Nephron progenitor cell (in vitro differentiated cells): ENCODE measurements at places on chromosomes 3 and 15.

GRCh38 chr15:85475317-85475701 lies 94.9 kb downstream of the AKAP13 start:
- DNase-seq = no peak

GRCh38 chr3:114556657-114557213 lies 262.9 kb downstream of the TIGIT start:
- no peak for DNase-seq

GRCh38 chr3:10320320-10320677 lies 613 bp downstream of the SEC13 start:
- DNase-seq = no peak

DNA sequence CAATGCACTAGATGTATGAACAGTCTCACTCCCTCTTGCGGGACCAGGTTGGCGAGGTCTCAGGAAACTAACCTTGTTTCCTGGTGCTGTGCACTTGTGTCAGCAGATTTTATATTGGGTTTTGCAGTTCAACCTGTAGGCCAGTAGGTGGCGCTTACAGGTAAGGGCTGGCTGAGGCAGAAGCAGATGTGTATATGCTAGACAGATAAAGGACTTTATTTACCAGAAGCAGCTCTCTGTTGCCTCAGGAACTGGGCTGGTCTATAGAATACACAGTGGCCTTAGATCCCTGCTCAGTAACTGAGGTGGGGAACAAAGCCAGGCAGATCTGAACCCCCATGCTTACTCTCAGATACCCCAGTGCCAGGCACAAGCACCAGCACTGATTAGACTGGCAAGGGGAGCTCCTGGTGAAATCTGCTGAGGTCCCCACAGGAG lies 296.8 kb downstream of the DOCK3 start:
- DNase-seq = peak; percentile 41

DNA sequence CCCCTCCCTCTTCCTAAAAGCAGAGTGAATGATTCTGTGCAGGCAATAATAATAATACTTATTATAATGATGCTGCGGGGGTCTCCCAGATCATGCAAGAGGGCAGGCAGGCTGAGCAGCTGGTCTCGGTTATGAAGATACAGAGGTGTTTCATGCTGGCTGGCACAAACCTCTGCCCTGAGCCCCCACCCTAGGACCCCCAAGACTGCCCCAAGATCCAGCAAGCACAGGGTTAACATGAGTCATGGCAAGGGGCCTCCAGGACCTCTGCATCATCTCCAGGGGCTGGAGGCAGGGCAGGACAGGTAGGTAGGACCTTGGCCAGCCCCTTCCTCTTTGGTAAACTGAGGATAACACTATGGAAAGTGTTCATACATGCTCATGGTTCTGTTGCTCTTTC lies 2.7 kb downstream of the MGLL start:
- DNase-seq = no peak

- no peak for DNase-seq
Observed at GRCh38 chr3:167481164-167481563, 7.3 kb upstream of the SERPINI2 start.

DNA sequence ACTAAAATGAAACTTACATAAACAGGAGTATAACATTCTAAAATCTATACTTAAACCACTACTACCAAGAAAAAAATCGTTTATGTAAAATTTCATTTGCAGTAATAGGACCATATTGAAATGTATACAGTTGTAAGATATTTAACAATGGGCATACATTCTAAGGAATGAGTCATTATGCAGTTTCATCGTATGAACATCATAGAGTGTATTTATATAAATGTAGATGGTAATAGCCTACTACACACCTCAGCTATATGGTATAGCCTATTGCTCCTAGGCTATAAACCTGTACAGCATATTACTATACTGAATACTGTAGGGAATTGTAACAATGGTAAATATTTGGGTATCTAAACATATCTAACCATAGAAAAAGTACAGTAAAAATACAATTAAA lies 79.5 kb downstream of the DPH6 start:
- DNase-seq = no peak

DNA sequence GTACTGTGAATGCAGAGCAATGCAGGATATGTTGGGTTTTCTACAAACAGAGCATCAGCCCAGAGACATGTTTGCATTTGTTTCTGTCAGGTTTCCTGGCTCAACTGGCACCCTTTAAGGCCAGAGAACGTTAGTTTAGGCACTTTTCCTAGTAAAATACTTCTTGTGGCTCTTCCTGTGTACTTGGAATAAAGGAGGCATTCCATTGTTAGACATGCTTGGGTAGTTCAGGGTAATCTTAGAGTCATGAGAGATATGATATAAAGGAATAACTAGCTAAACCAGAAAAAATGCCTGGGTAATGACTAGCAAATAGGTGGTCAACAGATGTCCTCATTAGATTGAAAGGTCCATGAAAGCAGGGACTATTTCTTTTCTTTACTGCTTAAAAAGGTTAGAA lies 60.4 kb upstream of the RBM5 start:
- no peak for DNase-seq

DNA sequence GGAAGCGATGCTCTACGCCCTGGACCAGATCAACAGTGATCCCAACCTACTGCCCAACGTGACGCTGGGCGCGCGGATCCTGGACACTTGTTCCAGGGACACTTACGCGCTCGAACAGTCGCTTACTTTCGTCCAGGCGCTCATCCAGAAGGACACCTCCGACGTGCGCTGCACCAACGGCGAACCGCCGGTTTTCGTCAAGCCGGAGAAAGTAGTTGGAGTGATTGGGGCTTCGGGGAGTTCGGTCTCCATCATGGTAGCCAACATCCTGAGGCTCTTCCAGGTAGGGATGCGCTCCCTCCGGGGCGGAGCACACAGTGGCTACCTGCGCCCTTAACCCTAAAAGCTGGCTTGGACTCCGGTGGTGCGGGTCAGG lies 698 bp downstream of the GRM7 start:
- peak; percentile 33 for DNase-seq

DNA sequence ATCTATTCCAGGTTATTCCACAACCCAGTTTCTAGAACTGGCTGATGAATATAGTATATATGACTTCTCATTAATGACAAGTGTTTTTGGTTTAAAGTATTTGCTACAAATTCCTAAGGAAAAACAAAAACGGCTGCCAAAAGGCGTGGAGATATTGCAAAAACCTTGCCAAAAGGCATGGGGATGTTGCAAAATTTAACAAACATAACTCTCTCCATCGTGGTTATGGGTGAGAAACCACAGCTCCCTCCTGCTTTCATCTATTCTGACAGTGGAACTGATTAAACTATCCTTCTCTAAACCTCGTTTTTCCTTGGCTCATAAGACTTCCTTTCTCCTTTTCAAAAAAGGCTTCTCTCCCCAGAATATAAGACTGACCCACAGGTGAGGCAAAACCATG lies 342.0 kb upstream of the PDZRN3 start:
- DNase-seq = no peak

DNA sequence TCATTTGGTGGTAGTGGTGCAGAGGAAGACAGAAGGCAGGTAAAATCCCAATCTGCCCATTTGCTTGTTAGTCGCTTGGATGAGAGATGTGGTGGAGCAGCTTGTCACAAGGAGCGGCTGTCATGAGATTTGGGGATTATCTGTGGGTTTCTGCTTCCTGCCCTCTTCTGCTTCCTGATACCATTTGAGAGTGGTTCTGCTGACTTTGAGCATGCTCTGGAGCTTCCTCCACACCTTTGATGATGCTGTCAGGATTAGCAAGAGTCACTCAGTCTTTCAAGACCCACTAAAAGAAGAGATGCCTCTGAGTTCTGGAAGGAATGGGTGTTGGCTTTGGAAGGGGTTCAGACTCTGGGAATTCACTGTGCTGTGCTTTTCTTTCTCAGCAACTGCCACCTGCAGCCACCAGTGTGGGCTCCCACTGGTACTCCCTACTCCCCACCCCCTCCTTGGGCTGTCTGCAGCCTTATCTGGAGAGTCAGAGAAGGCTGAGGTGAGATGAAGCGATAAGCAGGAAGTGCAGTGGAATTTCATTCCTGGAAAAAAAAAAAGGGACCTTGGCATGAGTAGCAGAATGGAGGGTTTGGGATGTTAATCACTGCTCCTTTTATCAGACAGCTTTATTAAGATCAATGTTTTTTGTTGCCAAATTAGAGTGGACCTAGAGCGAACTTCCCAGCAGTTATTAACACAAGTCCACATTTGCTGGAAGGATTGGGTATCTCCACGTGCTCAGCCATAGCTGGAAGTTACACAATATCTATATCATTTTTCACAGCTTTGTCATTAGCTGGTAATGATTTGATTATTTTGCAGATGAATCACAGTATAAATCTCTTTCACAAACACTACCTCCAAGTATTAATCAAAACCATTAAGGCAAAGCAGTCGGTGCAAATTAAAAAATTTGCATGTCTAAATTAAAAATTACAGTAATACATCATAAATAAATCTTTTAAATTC lies 233.0 kb upstream of the SATB1 start:
- DNase-seq = no peak

GRCh38 chr3:131821191-131821762 lies 213.5 kb downstream of the CPNE4 start:
- DNase-seq = no peak

DNA sequence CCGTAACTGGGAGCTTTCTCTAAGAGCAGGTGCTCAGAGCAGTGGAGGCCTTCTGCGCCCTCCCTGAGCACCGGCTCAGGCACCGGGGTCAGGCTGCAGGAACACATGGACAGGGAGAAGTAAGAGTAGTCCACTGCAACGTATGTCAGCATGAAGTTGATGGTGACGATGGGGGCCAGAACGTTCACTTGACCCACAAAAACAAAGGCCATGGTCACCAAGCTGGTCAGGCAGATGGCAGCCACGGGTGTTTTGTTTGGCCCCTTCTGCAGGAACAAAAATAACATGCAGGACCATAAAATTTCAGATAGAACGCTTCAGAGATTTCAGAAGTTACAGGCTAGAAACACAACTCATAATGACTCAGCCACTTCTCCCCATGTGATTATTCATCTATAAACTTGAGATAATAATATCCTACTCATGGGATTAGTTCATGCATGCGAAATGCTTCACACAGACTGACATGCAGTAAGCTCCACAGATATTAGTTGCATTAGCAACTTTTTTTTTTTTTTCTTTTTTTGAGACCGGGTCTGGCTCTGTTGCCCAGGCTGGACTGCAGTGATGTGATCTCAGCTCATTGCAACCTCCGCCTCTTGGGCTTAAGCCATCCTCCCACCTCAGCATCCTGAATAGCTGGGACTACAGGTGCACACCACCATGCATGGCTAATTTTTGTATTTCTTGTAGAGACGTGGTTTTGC lies 52.2 kb upstream of the HEG1 start:
- no peak for DNase-seq

DNA sequence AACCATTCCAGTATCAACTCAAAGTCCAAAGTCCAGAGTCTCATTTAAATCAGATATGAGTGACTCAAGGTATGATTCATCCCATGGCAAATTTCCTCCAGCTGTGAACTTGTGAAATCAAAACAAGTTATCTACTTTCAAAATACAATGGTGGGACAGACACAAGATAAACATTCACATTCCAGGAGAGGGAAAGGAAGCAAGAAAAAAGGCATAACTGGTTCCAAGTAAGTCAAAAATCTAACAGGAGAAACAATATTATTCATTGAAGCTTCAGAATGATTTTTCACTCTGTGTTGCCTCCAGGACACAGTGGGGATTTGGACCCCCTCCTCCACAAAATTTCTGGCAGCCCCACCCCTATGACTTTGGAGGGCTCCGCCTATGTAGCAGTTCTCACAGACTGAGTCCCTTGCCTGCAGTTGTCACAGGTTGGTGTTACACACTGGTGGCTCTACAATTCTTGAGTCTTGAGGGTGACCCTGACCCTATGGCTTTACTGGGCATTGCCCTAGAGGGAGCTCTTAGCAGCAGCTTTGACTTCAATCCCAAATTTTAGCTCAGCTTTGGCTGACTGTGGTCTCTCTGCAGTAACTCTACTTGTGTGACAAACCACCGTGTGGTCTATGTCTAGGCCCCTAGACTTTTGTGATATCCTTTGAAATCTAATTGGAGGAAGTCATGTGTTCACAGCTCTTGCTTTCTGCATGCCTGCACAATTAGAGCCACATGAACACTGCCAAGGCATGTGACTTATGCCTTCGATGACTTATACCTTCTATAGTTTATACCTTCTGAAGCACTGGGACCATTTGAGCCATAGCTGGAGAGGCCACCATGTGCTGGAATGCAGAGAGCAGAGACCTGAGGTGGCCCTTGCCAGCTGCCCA lies 644.2 kb downstream of the GRM7 start:
- DNase-seq = no peak

- no peak for DNase-seq
Observed at GRCh38 chr3:181808053-181808452, 96.3 kb downstream of the SOX2 start.

DNA sequence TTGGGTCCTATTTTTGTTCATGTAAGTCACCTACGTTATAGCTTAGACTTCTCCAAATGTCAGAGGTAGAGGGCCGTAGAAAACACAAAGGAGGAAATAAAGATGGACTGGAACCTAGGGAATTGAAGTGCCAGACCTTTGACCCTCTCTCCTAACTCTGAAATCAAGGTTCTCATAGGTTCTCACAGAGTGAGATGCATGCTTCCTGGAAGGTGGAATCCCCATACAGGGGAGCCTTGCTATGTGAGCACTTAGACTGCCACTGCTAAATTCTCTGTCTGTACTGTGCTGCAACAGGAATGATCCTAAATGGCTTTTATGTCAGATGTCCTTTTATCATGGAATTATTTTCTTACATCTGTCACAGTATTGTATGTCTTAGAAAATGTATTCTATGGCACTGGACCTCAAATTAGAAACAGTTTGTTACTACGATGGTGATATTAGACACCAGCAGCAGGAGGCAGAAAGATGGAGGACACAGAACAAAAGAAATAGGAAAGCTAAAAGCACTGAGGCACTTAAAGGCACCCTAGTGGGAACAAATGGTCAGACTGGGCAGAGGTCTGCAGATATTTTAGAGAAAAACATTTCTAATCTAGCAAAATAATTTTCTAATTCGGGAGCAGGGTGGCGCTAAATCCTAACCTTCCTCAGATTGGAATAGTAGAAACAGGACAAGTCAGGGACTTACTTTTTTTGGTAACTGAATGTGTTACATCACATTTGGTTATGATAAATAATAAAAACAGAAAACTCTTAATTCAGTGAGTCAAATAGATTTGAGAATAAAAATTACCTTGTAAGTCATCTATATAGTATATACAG lies 60.2 kb upstream of the CDAN1 start:
- no peak for DNase-seq

DNA sequence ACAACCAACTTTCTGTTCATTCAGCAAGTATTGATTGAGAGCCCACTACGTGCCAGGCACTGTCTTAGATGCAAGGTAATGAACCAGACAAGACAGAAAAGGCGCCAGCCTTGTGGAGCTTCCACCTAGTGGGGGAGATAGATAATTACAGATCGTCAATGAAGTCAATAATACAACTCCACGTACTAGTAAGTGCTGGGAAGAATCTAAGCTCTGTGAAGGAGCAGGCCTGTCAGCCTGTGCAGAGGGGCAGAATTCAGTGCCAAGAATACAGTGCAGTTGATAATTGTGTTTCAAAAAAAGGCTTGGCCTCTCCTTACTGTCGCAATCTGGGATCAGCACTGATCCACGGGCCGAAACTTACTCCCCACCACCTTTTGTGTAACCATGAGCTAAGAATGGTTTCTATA lies 186.3 kb downstream of the FEZF2 start:
- DNase-seq = no peak
